ENCODE measurements at places on chromosomes 5 and 9.

DNA sequence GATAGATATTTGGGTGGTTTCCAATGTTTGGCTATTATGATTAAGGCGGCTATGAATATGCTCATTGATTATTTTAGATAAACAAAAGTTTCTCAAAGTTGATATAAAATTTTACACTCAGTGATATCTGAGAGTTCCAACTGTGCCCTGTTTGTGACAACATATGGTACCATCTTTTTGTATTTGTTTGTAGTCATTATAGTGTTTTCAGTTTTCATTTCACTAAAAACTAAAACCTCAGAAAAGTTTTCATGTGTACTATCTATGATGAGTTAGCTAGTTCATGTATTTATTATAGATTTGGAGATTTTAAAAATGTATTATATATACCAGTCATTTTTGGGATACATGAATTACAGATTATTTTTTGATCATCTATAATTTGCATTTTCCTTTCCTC, 1111.4 kb downstream of the CDH18 start:
- DNase-seq, result no peak

- DNase-seq, result no peak
Observed at GRCh38 chr5:56527174-56527573, 288.2 kb upstream of the MAP3K1 start.

- peak; percentile 77 for DNase-seq
Observed at GRCh38 chr9:88953381-88954029, 37.8 kb upstream of the S1PR3 start.

DNA sequence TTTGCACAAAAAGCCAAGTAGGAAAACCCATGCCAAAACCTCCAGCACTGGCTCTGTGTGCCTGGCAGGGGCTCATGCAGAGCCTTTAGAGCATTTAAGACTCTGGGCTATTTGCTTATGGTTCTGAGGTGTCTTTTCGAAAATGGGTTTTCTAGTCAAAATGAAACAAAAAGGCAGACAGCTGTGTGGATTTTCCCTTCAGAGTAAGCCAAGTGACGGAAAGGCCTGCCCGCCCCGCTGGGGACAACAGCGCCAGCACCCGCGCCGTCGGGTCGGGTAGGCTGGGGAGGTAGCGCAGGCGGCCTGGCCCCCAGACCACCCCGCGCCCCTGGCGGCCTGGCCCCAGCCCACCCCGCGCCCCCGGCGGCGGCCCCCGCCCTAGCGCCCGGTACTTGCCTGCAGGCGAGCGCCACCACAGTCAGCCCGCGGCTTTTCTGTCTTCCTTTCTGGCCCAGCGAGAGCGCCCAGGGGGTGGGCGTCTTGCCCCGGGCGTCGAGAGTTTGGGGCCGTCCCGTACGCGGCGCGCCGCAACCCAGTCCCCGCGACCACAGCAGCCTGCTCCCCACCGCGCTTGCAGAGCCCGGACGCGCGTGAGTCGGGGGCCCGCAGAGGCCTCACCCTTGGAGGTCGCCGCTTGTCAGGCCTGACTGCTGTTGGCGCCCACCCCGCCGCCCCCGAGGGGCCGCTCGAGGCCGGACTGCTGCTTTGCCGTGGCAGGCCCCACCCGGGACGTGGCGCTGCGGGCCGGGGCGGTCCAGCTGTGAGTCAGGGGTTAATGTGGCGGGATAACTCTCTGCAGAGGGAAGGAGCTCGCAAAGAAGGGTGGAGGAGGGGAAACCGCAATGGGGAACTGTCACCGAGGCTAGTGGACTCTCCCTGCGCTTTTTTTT, at the start of gene TICAM2:
TICAM2 (minus strand) TSS at position 779 of the 890 bp plus-strand sequence. CDS start 21,223 bp downstream, outside the sequence.
- peak; percentile 79 for DNase-seq
